ENCODE measurements at places on chromosomes 11 and 22.
A peak's percentile ranks its signal among the peaks of the same experiment; 100 is the strongest.

DNA sequence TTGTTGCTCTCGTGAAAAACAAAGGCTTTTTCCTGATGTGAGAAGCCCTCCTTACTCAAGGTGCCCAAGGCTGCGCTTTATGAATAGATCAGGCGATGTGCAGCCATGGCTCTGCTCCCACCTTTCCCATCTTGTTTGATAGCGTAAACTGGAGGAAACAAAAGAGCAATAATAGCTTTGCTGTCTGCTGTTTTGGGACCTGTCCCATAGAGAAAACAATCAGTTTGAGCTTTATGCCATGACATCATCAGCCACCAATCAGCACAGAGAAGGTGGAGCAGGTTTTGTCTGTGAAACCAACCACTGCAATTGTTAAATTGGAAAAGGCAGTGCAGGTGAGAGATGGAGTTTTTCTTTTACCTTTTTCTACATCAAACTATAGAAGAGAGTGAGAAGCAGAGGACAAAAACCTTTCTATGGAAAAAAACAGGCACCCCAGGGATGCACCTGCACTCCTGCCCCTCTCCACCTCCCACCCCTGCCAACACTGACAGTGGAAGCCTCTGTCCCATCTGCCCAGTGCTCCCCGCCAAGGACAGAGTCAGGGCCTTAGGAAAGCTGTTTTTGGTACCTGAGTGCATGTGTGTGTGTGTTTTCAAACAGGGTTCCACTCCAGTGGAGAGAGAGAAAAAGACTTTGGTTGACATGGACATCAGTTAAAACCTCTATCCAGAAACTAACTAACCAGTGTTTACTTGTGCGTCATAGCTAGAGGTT lies 80.7 kb downstream of the MICAL3 start:
- DNase-seq, result no peak

DNA sequence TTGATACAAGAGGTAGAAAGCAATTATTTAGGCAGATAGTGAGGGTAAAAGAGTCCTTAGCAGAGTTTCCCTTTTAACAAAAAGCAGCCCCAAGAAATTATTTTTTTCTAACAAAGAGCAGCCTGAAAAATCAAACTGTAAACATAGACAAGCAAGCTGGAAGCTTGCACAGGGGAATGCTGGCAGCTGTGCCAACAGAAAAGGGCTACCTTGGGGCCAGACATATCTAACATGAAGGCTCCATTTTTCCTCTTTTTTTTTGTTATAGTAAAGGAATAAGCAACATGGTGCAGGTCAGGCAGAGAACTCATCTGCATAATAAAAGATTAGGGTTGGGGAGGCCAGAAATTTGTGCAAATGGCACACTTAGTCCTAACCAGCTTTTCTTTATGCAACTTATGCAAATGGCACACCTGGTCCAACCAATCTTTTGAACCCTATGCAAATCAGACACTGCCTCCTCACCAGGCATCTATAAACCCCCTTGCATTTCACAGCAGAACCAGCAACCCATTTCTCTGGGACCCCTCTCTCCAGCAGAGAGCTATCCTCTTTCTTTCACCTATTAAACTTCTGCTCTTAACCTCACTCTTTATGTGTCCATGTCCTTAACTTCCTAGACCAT lies 41.8 kb downstream of the PDGFD start:
- DNase-seq, result no peak

GRCh38 chr22:47681411-47682165 lies 919.1 kb downstream of the TBC1D22A start:
- DNase-seq, result no peak

DNA sequence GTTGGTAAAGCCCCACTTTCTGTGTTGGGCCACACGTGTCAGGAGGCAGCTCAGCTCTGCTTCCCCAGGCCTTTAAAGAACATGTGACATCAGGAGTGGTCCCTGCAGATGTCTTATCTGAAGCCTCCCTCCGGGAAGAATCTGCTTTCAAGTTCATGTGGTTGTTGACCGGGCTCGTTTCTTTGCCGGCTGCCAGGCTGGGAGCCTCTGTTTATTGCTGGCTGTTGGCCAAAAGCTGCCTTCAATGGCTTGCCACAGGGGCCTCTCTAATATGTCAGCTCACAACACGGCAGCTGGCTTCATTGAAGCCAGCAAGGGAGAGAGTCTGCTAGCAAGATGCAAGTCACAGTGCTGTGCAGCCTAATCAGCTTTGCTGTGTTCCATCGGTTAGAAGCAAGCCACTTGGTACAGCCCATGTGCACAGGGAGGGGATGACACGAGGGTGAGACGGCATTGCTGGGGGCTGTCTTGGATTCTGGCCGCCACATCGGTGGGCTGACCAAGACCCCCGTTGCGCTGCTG lies 14.6 kb downstream of the MRGPRF start:
- no peak for DNase-seq

GRCh38 chr11:5004424-5005274 lies 10.0 kb downstream of the OR51L1 start:
- no peak for DNase-seq

GRCh38 chr11:6572215-6572614 lies 31.2 kb downstream of the RRP8 start:
- no peak for DNase-seq

GRCh38 chr22:43152357-43153071 lies 1.2 kb downstream of the TSPO start:
- DNase-seq, result peak; percentile 24

- no peak for DNase-seq
Observed at GRCh38 chr22:31087744-31088215, 6.7 kb downstream of the SMTN start.

- DNase-seq, result no peak
Observed at GRCh38 chr22:46134111-46134705, 16.1 kb upstream of the PPARA start.

DNA sequence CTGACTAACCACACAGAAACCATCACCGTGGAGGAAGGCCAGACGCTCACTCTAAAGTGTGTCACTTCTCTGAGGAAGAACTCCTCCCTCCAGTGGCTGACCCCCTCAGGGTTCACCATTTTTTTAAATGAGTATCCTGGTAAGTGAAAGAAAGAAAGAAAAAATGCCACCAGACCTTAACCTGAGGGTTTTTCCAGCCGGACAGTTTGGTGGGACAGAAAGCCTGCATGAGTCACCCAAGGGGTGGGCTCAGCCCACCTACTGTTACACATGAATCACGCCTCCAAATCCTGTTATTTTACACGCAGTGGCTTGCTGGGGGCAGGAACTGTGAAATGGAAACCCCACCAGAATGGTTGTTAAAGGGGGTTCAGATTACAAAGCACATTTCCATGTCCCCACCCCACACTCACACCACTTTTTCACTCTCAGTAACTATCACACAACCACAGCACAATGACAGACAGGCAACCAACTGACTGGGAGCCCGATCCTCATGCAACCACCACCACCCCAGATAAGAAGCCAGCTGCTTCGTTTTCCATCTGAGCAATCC lies 11.9 kb downstream of the CRTAM start:
- no peak for DNase-seq

GRCh38 chr11:69981119-69981784 lies 96.9 kb upstream of the ANO1 start:
- DNase-seq, result no peak

DNA sequence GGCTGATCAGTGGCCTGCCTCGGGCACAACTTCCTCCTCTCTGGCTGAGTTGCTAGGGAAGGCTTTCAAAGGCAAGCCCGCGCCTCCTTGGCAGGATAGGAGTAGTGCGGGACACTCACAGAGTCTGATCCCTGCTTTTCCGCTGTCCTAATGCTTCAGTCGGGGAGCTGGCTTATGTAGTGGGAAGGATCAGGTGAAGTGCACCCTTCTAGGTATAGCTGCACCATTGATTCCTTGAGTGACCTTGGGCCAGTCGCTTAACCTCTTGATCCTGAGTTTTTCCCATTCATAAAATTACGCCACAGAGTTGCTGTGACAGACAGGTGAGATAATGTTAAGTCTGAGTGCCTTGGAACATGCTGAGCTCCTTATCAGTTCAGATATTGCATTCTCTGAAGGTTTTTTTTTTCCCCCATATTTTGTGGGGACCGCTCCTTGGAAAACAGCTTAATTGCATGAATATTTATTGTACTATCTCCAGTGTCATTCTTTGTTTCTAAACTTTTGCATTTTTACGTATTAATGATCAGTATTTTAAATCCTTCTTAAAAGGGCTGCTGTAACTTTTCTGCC lies 961 bp downstream of the IPO7 start:
- no peak for DNase-seq

DNA sequence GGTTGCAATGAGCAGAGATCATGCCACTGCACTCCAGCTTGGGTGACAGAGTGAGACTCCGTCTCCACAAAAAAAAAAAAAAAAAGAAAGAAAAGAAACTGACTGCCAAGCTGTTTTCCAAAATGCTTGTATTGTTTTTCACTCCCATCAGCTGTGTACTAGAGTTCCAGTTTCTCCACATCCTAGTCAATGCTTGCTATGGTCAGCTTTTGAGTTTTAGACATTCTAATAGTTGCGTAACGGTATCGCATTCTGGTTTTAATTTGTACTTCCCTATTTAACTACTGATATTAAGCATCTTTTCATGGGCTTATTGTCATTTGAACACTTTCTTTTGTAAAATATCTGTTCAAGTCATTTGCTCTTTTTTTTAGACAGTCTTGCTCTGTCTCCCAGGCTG lies 55.7 kb downstream of the TSPAN18 start:
- no peak for DNase-seq

- DNase-seq, result no peak
Observed at GRCh38 chr11:43833657-43834073, 47.0 kb upstream of the ALKBH3 start.

- DNase-seq, result no peak
Observed at GRCh38 chr11:15884141-15884540, 472.2 kb downstream of the SOX6 start.

DNA sequence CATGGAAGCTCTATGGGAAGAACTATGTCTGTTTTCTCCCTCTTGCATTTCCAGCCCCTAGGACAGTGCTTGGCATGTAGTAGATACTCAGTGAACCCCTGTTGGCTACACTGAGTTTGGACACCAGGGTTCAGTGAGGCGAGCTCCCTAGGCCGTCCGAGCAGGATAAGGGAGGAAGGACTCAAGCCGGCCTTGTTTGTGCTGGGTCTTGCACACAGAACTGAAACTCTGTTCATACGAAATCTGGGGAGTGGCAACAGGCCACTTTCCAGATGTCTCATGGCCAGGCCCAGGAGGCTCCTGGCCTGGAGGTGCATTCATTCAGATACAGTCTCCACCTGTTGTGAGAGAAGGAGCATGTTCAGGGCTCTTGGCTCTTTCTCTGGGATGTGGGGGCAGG lies 23.6 kb upstream of the LMO1 start:
- DNase-seq, result no peak

GRCh38 chr11:28777126-28777525 lies 668.9 kb downstream of the METTL15 start:
- DNase-seq, result no peak

DNA sequence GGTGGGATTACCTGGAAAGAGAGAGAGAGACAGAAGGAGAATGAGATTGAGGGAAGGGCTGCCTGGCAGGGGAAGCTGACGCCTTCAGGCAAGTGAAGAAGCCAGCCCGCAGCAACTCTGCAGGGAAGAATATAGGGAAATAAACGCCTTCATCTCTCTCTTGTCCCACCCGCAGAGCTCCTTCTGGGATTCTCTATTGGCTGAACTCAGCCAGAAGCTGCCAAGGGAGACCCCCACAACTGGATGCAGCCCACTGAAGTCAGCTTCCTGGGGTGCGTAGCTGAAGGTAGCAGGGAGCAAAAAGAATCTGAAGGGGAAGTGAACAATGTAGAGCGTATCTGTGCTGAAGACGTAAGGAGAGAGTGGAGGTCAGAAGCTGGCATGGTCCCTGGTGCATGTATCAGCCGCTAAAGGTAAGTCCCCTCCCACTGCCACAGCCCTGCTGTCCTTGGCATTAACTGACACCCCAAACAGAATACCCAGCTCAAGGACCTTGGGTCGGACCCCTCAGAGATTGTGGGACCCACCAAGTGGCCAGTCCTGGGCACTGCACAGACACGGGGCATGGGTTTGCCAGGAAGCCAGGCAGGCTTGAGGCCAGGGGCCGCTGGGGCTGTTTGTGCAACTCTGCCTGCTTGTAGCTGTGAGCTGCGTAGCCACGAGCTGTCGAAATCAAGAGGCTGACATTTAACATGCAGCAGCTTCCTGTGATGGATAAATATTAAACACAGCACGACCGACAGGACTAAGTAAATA lies 469.9 kb downstream of the MN1 start:
- DNase-seq, result no peak

- DNase-seq, result no peak
Observed at GRCh38 chr11:99422581-99423427, 402.1 kb downstream of the CNTN5 start.

DNA sequence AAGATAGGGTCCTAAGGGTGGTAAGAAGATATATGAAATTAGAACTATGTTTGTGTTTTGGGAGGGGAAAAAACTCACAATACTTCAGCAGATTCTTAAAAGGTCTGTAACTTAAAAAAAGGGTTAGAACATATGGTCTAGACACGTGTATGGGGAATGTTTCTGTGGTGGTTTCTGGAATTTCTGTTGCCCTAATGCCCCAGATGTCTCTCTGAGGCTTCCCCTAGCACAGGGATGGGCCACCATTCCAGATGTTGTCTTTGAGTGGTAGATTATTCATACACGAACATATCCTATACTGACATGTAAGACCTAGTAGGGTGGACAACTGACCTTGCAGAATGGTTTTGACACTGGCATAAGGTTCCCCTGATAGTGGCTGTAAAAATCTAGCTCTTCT lies 26.2 kb downstream of the EHF start:
- DNase-seq, result no peak

DNA sequence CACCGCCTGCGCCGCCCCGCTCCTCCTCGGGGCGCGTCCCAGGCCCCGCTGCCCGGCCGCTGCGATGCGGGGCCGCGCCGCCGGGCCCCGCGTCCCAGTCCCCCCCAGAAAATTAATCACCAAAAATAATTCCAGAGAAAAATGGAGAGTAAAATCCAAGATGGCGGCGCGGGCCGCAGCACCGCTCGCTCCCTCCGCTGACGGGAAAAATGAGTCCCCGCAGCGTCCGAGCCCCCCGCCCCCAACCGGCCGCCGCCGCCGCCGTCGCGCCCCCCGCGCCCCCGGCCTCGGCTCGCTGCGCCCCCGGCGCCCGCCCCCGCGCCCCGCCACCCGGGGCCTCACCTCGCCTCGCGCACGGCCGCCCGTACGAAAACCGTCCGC lies at the start of gene KMT5B:
Gene KMT5B (minus strand): TSS at position 162 of the 381 bp plus-strand sequence. CDS start 23,220 bp downstream, outside the sequence.
- DNase-seq, result peak; percentile 33

- DNase-seq, result no peak
Observed at GRCh38 chr11:4039011-4039410, 55.6 kb upstream of the RRM1 start.

DNA sequence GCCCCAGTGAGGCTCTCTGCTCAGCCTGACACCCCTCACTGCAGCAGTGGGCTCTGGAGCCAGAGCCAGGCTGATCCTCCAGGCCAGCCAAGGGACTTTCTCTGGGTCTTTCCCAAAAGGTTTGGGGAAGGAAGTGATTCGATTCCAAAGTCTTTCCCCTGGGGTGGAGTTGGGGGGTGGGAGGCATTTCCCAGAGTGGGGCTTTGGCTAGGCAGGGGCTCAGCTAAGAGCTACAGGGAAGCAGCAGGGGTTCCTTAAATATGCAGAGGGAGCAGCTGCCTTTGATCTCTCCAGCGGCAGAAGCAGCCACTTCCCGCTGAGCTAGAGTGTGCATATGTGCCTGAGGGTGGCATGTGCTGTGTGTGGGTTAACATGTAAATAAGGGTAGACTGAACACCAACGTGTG lies 192.9 kb downstream of the INSC start:
- no peak for DNase-seq

Measured in activated CD4-positive, CD25-positive, alpha-beta regulatory T cell (primary cell).